Activated CD8-positive, alpha-beta memory T cell treated with anti-CD3 and anti-CD28 coated beads for 1 hour (primary cell): ENCODE measurements at places on chromosomes 2 and 18.

GRCh38 chr2:143558665-143559064 lies 429.4 kb downstream of the ARHGAP15 start:
- DNase-seq: no peak

GRCh38 chr18:74803769-74804168 lies 206.1 kb downstream of the ZNF407 start:
- no peak for DNase-seq

DNA sequence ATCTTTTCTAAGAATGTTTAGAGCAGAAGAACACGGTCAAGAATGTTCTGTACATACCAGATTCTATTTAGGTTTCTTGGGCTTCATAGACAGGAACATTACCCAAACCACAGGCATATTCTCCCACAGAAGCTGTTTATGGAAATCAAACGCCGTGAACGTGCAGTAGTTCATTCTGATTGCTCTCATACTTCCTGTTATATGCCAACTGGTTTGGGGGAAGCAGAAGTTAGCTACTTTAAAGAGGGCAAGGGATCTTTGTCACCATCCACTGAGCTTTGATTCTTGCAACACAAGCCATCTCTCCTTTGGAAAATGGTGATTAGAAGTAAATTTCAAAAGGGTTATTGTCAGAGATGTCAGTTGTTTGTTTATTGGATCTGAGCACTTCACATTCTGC lies 182.2 kb upstream of the NRP2 start:
- DNase-seq: no peak

DNA sequence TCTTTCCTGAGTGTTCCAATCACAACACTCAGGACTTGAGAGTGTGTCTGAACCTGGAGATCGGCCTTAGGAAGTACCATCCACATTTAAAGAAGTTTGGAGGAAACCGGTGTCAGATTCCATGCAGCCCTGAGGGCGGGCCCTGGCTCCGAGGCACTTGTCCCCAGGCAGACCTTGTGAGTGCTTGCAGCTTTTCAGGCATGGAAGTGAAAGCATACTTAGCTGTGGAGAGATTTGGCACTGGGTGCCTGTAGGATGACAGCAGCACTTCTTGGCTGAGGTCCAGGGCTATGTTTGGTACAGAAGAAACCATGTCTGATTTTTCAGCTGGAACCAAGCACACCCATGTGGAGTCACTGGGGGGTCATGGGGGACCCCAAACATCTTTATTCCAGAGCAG lies 230.8 kb downstream of the SEPTIN10 start:
- no peak for DNase-seq

GRCh38 chr2:194742706-194743105 lies 914.3 kb upstream of the SLC39A10 start:
- DNase-seq: no peak
